ENCODE measurements at places on chromosomes 16 and 17. TPM values are rescaled to one million over a fixed set of nuclear protein-coding genes. Genes with fewer than 3 reads are reported as not detected.

NUDT21 gene
- 79.3 TPM for total RNA-seq

GSE1 gene
- 59.7 TPM for total RNA-seq

CLEC10A gene
- total RNA-seq = 29.1 TPM

PLA2G10 gene
- total RNA-seq = not detected

SAT2 gene
- 67.4 TPM for total RNA-seq

Data from aorta (tissue), 5 donors.